GM04504 (cell line): ENCODE measurements at places on chromosomes 12 and 14.

DNA sequence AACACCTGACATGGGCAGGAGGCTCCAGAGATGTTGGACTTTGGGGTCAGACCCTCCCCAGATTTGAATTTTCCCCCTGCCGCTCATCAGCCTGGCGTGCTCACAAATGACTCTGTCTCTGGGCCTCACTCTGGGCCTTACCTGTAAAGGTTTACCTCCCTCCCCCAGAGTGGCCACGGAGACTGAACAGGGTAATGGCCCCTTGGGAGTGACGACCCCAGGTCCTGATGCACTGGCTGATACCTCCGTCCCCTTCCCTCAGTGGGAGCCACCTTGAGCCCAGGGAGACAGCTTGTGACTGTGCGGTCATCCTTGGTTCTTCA is 7.0 kb downstream of the SLC25A29 start:
- DNase-seq, result no peak

DNA sequence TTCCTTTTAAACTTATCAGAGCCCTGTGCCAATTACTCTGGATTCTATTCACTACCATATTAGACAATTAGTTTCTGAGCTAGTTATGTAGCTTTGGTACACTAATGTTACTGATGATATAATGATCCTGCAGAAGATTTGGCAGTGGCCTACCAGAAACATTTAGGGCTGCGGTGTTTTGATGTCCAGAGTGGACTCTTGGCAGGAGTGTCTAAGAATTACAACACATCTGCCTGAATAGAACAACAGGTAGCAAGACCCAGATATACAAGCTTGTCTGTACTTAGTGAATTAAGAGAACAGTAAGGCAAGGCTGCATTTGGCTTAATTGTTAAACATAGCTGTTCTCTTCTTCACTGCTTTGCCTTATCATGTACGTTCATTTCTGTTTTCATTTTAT is 691.6 kb upstream of the FBXO33 start:
- no peak for DNase-seq

- no peak for DNase-seq
Measured at GRCh38 chr12:80445083-80445793, 1.2 kb downstream of the PTPRQ start.

DNA sequence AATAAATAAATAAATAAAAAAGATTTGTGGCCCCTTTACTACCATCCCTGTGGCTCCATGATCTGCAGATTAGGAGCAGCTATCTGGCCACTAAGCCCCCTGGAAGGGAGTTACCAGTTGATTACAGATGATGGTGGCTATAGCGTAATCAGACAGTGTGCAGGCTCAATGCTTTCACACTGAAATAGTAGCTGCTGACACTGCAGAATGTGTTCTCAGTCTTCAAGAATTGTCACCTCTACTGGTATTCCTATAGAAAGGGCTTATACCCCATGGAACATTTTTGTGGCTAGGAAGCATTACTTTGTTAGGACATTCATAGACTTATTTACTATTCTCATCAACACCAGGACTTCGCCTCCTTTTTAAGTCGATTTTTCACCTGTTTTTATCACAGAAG is 30.9 kb downstream of the DCAF4 start:
- DNase-seq, result no peak

DNA sequence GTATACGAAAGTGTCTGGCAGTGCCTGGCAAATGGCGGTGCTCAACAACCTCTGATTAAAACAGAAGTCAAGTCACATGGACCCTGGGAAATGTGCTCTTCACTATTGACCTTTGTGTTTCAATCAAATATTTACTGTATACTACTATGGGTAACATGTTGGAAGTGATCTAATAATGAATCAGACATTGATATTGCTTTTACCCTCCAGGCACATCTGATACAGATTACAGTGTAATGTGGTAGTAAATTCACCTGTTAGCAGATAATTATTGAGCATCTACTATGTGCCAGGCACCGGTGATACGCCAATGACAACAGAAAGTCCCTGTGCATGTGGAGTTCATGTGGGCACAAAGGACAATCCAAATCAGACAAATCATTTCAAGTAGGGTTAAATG is 63.1 kb downstream of the STON2 start:
- DNase-seq, result no peak

DNA sequence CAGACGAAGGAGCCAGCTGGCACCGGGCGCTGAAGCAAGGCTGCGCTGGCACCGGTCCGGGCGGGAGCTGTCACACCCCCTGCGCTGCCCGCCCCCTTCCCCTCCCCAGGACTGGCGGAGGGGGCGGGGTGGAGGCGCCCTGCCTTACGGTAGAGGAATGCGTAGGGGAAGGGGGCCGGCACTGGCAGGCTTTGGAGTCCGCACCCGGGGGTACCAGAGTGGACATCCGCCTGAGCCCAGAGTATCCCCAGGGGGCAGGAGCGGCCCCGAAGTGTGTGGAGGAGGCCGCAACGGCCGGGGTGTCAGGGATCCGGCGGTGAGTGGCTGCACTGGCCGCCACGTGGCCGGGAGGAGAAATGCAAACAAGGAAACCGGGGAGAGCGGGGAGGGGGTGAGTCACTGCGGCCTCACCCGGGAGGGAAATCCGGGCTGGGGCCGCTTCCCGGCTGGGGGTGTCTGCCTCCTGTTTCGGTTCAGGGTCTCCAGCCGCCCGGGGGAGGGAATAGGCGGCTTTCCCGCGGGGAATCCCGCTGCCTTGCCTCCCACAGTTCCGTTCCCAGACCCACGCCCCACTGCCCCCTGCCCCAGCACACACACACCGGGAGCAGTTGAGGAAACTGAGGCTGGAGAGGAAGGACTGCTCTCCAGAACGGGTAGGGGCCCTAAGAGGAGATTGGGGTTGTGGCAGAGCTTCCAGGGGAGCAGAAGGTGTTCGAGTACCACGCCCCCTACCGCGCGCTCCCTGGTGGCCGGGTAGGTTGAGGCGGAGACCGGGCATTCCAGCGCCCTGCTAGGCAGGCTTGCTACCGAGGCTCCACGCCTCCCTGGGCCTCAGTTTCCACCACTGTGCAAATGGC is at the start of gene RAPGEF3:
TSS of gene RAPGEF3 (minus strand) at position 47 of the 857 bp plus-strand sequence. CDS start 324 bp downstream, outside the sequence.
- peak; percentile 69 for DNase-seq

DNA sequence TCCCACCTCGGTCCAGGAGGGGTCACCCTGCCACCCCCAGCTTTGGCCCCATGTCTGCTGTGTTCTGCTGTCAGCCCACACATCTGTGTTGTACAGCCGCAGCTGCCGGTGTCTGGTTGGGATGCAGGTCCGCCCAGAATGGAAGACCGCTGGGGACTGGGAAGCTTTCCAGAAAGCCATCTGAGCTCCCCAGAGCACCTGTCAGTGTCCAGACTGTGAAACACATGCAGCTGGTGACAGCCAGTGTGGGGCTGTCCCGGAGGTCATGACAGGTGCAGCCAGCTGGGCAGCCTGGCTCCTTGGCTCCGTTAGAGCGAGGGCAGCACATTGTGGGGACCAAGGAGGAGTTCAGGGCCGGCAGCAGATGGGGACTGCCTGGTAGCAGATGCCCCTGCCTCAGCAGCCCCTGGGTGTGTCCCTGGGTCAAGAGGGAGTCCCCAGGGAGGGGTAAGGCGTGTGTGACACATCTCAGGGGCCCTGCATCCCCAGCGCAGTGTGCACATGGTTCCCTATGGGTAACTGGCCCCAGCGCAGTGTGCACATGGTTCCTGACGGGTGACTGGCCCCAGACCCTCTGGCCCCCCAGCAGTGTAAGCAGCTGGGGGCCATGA is 16.4 kb downstream of the CEP170B start:
- no peak for DNase-seq

GRCh38 chr14:71726580-71727021 is 205.6 kb upstream of the RGS6 start:
- no peak for DNase-seq

GRCh38 chr12:64903479-64904152 is 79.2 kb downstream of the TBC1D30 start:
- no peak for DNase-seq

DNA sequence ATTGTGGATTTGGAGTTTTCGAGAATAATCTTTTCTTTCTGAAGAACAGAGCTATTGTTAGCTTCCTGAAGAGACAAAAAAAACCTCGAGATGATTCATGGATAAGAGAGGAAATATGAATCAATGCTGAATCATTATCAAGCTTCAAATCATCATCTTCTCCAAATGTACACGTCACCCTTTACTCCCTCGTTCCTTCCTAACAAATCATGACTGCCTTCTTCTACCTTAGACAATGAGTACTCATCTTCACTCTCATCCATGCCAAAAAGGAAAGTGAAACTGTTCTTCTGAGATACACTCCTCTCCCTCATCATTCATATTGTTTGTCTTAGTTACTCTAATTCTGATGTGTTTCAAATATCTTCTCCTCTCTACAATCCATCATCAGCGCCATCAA is 1115.8 kb upstream of the ATXN7L3B start:
- DNase-seq, result no peak

- no peak for DNase-seq
Measured at GRCh38 chr12:119479121-119479561, 114.4 kb upstream of the TMEM233 start.

DNA sequence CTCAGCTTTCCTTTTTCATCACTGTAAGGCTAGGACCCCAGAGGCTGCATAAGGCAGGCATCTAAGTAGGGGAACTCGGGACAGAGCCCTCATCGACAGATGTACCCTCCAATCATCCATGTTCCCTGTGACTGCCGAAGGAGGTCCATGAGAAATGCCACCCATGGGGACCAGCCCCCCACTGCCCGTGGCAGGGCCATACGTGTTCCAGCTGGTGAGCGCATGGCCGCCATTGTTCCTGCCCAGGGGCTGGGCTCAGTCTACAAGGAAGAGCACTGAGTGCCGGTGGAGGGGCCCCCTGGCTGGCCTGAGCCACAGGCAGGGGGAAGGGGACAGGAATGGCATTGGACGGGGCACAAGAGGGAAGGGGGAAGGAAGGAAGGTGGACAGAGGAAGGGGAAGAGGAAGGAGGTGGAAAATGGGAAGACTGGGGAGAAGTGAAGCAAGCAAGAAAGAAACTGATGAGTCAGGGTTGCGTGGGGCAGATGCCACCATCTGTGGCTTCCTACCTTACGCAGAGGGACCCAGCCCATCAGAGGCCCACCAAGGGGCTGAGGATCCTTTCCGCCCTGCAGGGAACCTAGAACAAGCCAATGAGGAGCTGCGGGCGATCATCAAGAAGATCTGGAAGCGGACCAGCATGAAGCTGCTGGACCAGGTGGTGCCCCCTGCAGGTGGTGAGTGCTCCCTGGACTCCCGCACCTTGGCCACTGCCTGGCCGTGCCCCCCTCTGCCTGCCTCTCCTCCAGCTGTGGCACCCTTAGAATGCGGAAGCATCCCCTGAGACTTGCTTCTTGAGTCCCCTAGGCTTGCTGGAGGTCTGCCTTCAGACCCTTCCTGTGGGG is 120.6 kb upstream of the FKBP4 start:
- DNase-seq, result no peak

DNA sequence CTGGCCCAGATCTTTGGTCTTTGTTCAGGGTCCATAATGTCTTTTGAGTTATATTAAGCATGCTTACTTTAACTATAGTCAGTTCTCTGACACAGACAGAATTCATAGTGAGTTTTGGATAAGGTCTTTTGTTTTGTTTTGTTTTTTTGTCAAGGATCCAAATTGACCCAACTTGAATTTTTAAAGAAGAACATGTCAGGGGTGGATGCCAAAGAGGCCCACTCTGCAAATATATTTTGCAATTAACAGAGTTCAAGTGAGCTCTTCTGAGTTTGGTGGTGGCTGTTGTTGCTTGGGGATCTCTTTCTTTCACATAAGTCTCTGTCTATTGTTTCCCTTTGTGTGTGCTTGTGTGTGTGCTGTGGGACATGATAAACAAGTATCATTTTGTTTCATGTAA is 34.4 kb upstream of the PMCH start:
- DNase-seq, result no peak

DNA sequence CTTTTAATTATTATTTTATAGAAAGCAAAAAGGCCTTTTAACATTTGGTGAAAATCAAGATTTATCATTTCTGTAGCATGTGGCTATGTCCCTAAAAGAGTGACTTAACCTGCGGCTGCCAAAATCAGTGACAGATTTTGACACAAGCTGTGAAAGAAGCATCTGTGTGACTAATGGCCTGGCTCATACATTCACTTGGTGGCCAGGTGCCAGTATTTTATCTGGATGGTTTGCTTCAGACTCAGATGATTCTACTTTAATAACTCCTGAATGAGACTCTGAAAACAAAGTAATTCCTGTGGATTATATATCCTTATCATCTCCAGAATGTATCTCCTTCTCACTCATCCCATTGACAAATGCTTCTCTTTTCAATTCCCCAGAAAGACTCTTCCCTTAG is 103.0 kb downstream of the FSCB start:
- DNase-seq, result no peak

DNA sequence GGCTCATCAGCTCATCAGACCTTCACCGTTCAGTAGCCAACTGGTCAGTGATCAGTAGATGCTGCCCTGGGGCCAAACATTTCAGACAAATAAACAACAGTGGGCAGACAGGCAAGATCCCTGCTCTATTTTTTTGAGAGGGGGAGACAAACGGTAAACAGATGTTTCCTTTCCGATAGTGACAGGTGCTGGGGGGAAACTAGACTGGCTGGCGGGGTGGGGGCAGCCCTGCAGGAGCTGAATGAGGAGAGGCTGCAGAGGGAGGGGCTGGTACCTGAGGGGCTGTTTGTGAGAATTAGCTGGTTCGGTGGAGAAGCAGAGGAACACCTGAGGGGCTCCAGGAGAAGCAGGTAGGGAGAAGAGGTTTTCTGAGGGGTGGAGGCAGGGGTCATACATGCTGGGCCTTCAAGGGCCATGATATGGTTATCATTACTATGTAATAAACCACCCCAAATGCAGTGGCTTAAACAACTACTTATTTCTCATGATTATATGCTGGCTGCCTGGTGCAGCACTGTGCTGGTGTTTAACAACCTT is 8.2 kb upstream of the GOLGA3 start:
- DNase-seq, result no peak

DNA sequence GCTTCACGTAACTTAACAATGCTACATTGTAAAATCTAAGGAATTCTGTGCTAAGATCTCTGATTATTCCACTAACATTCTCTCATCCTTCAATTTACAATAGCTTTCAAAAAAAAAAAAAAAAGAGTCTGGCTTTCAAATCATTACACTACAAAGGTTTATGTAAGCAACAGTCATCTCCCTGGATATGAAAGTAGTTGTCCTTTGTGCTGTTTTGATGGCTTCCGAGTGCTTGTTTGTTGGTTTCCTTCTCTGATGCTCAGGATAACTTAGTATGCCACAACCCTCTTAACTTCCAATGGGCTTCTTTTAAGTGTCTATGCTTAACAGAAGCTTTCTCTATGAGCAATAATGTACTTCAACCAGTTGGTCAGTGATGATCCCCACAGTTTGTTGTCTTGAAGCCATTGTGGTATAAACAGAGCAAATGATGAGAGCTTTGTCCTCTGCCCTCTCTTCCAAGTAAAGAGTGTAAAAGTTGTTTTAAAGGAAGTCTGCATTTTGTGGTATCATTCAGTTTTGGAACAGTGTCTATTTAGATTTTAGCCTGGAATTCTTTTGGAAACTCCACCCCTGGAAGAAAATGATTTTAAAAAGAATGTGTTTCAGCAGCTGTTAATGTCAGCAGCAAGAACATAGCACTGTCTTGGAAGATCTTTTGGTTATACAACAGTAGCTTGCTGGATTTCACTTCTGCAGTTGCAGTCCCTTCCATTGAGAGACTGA is 396.1 kb upstream of the RGS6 start:
- no peak for DNase-seq
